Cardiac fibroblast (primary cell): ENCODE measurements at places on chromosomes 3 and 15.

DNA sequence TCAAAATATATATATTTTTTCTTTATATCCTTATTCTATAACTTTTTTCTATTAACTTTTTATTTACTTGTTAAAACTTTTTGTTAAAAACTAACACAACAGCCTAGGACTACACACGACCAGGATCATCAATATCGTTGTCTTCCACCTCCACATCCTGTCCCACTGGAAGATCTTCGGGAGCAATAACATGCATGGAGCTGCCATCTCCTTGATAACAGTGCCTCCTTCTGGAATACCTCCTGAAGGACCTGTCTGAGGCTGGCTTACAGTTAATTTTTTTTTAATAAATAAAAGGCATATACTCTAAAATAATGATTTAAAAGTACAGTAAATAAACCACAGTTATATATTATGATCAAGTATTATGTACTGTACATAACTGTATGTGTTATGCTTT is 58.9 kb downstream of the SFMBT1 start:
- peak; percentile 57 for DNase-seq

GRCh38 chr3:58260733-58261132 is 23.1 kb downstream of the ABHD6 start:
- peak; percentile 72 for DNase-seq

DNA sequence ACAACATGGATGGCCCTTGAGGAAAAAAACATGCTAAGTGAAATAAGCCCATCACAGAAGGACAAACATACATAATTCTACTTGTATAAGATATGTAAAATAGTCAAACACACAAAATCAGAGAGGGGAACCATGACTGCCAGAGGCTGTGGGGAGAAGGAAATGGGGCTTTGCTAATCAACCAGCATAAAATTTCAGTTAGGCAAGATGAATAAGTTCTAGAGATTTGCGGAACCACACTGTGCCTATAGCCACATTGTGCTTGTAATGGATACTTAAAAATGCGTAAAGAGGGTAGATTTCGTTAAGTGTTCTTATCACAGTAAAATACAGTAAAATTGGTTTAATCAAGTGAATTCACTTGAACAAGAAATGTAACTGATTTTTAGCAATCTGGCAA is 33.7 kb upstream of the SPTBN5 start:
- DNase-seq = no peak

- peak; percentile 66 for DNase-seq
These were observed 16.9 kb upstream of the LACTB start for GRCh38 chr15:63104727-63105126.

DNA sequence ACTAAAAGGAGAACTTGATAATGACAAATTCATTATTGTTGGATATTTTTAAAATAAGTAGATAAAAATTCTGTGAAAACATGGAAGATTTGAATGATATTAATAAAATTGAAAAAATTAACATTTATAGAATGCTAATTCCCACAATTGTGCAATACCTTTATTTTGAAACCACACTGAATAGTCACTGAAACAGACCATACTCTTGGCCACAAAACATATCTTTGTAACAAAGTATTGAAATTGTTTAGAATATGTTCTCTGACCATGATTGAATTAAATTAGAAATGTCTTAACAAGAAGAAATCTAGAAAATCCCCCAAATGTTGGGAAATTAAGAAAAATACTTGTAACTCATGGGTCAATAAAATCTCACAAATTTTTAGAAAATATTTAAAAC is 49.2 kb downstream of the ARHGAP11B start:
- DNase-seq = peak; percentile 31
